Nephron progenitor cell (in vitro differentiated cells): ENCODE measurements at places on chromosomes 13 and 19.

DNA sequence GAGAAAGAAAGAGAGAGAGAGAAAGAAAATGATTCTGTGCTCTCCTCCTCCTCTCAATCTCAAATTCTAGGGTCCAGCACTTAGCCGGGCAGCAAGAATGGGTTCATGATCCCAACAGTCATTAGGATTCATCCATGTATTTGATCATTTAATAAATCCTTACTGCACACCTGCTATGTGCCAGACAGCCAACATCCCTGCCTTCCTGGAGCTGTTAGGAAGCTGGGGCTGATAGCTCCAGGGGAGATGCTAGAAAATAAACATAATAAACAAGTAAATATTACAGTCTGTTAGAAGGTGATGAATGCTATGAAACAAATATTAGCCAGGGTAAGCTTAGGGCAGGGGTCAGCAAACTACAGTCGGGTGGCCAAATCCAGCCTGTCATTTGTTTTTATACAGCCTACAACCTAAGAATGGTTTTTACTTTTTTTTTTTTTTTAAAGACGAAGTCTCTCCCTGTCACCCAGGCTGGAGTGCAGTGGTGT, 9.9 kb upstream of the ACP7 start:
- DNase-seq = no peak

GRCh38 chr13:100522618-100523309, 65.8 kb downstream of the GGACT start:
- no peak for DNase-seq

- no peak for DNase-seq
Observed at GRCh38 chr13:111491659-111492058, 171.2 kb downstream of the TEX29 start.

GRCh38 chr13:46087481-46087880, 17.4 kb downstream of the CPB2 start:
- no peak for DNase-seq

GRCh38 chr13:95745752-95746151, 68.8 kb downstream of the DNAJC3 start:
- DNase-seq = no peak

- DNase-seq = no peak
Observed at GRCh38 chr13:42275506-42275905, 3.6 kb downstream of the AKAP11 start.

DNA sequence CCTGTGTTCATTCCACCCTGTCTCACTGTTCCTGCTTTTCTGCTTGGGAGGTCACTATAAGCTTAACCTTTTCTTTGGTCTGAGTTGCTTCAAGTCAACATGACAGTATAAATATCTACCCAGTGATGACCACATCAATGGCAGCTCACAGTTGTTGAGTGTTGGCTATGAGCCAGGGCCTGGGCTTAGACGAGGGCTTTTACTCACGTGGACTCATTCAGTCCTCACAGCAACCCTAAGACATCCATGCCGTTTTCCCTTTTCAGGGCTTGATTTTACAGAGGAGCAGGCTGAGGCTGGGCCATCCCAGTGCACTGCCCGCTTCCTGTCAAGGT, 10.2 kb upstream of the CCDC97 start:
- no peak for DNase-seq

GRCh38 chr13:30920162-30920909, 12.1 kb upstream of the TEX26 start:
- no peak for DNase-seq

DNA sequence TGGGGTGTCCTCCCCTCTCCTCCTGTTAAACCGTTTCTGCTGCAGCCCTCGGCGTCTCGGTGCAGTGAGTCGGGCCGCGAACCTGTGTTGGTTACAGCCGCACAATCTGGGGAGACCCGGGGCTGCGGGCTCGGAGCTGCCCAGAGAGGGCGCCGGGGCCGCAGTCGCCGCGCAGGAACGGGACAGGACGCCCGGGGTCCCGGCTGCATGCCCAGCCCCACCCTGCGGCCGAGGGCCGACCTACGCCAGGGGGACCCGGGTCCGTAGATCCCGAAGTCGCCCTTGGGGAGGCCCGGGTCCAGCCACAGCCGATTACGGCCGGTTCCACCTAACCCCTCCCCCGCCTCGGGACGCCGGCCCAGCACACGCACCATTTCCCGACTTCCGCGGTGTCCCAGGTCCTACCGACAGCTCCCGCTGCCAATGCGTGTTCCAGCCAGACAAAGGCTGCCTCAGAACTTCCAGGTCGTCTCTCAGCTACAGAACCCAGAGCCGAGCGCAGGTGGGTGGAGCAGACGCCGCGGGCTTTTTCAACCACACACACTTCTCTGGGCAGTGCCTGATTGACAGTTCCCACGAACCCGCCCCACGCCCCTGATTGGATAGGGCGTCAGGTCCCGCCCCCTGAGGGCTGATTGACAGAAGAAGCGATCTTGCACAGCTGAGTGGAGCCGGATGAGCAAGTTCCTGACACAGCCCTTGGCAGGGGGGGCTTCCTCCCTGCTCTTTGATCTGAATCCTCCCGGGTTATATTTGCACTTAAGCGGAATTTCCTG, at the start of gene ZNF443:
Gene ZNF443 (minus strand): TSS at position 481 of the 776 bp plus-strand sequence. CDS start 107 bp downstream, at position 374.
- DNase-seq = peak; percentile 98

DNA sequence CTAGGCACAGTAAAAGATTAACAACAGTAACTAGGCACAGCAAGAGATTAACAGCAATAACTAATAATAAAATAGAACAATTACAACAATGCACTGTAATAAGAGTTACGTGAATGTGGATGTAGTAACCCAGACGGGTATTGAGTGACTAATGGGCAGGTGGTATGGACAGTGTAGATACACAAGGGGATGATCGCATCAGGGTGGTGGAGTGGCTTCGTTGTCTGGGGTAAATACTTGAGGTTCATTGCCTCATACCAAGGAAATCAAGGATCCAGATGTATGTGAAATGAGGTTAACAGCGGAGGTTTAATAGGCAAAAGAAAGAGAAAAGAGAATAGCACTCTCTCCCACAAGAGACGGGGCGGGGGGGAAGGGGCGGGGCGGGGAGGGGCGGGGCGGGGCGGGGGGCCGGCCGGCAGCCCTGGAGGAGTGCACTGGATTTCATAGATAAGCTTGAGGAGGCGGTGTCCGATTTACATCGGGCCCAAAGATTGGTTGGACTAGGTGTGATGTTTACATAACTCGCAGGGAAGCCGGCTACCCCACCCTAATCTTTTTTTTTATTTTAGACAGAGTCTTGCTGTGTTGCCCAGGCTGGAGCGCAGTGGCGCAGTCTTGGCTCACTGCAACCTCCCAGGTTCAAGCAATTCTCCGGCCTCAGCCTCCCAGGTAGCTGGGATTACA, 106.3 kb downstream of the KCTD15 start:
- DNase-seq = no peak

GRCh38 chr19:35194012-35194984, 34.2 kb downstream of the FAM187B start:
- DNase-seq = no peak

DNA sequence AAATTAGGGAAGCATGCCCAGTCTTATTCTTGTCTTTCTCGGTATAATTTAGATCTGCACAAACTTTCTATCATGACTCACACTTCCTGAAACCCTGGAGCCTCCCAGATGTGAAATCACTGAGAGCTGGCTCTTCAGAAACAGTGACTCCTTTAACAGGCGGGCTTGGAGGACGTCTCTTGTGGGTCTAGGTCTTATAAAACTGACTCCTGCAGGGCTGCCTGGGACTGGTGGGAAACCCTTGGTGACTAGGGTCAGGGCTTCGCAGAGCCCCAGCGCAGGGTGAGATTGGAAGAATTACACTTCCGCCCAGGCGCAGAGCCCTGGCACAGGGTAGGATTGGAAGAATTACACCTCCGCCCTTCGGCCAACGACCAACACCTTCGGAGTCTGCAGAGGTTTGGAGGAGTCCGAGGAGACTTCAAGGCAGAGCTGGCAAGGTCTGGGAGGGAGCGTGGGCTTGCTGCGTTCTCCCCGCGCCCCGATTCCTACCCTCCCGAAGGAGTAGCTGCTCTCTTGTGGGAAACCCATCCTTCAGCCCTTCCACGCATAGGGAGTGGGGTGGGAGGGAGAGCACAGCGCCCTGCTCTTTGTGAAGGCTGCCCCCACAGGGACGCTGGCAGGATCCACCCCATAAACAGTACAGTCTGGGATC, 43.4 kb upstream of the MAP3K10 start:
- no peak for DNase-seq

DNA sequence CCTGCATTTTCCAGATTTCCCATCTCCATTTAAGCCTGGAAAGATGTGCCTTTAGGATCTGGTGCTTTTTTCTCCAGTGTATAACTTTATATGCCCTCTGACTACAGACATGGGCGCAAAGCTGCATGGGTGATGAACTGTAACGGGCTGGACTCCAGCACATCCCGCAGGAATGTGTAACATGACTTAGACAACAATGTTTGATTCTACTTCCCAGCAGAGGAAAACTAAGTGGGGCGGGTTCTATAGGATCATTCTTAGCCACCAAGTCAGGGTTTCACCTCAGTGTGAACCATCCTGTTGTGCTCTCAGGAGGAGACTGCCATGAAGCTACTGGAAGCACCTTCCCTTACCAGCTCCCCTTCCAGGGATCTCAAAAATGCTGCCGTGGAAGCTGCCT, 93.2 kb upstream of the SERP2 start:
- no peak for DNase-seq

- no peak for DNase-seq
Observed at GRCh38 chr19:51084505-51084904, 1.8 kb upstream of the KLK14 start.

- no peak for DNase-seq
Observed at GRCh38 chr13:34161931-34162543, 344.1 kb downstream of the RFC3 start.

DNA sequence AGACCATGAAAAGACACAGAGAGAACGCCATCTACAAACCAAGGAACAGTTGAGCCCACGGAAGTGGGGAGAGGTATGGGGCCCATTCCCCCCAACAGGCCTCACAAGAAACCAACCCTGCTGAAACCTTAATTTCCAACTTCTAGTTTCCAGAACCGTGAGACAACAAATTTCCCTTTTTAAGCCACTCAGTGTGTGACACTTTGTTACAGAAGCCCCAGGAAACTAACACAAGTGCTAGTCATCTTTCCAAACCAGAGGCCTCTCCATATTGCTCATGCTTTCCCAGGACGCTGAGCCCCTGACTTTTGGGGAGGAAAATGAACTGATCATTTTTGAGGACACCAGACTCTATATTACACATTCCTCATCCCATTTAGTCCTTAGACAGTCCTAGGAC, 186.8 kb downstream of the NUFIP1 start:
- DNase-seq = no peak

DNA sequence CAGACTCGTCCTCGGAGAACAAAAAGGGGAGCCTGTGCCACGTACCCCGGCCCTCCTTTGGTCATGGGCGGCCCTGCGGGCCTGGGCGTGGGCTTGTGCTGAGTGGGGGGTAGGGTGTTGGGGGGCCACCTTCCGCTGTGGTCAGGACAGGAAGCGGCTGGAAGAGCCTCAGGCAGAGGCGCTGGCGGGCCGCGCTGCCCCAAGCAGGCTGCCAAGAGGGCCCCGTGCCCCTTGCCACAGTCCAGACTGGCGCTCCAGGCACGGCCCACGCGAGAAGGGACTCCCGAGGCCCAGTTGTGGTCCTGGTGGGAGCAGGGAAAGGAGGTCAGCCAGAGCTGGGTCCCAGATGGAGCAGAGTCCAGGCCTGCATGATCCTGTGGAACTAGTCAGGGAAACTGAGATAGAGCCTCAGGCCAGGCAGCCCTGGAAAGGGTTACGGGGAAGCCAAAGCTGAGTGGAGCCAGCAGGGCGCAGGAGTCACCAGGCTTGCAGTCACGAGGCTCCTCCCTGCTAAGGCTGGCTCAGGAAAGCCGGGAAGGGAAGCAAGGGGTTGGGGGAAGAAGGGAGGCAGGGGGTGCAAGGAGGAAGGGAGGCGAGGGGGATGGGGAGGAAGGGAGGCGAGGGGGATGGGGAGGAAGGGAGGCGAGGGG, 135.0 kb downstream of the CRYL1 start:
- no peak for DNase-seq

DNA sequence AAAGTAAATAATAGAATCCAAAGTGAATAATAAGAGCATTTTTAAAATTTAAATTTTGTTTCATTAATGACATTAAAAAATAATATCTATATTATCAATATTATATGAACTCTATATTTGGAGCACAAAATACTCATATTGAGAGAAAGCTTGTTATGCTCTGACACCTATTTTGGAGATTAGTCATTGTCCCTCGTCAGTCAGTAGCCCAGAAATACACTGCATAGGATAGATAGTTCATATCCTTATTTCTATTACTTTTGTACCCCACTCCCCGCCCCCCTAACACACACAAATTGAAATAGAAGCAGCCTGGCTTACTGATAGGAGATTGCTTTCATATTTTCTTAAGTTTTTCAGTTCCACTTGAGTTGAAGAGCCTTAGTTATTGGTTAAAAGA, 652.8 kb downstream of the PCDH9 start:
- no peak for DNase-seq

DNA sequence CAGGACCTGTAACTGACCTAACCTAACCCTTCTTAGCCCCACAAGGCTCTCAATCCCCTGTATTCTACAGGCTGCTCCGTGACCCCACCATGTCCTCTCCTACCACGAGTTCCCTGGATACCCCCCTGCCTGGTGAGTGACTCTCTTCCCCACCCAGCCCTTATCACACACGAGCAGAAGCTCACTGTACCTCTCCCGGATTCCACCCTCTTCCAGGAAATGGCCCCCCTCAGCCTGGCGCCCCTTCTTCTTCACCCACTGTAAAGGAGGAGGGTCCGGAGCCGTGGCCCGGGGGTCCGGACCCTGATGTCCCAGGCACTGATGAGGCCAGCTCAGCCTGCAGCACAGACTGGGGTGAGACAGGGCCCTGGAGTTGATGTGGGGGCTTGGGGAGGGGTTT, 1.3 kb downstream of the NR1H2 start:
- DNase-seq = no peak

- no peak for DNase-seq
Observed at GRCh38 chr19:52212572-52213255, 22.9 kb downstream of the PPP2R1A start.
